T-helper 17 cell (primary cell): ENCODE measurements at places on chromosomes 5 and 9. TPM values are rescaled to one million over a fixed set of nuclear protein-coding genes. Genes with fewer than 3 reads are reported as not detected.
A peak's percentile ranks its signal among the peaks of the same experiment; 100 is the strongest.

DNA sequence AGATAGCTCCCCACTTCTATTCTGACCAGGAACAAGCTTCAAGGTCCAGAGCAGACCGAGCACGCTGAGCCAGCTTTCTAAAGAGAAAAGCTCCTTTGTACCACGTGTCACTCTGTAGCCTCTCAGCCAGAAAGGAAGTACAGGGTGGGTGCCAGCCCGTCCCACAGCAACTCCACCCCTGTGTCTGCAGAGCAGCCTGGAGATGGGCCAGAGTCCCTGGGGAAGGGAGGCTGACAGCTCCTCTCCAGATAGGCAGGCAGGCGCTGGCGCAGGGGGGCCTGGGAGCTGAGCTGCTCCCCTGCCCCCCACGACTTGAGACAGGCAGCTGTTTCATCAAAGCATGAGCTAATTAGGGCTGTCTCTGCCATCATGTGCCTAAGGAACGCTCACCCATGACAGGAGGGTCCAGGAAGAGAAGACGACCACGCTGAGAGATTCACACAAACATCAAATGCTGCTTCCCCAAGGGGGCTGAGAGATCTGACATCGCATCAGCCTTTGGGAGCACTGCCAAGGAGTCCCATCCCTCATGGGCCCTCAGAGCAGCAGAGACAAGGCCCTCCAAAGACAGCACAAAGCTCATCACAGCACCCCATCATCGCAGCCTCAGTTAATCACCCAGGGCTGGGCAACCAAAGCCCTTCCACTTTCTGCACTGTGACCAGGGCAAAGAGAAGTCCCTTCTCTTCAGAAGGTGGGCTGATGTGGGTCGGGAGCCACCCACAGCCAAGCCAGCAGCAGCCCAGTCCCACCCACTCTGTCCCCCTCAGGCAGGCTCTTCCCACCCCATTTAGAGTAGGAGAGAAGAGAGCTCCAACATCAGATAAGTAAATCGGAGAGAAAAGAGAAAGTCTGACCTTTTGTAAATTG, 78.5 kb upstream of the LRRTM2 start:
- no peak for DNase-seq
- H3K27me3 ChIP-seq, result no peaks in the 10 kb centered on the region
- peak overlapping the region; percentile 45 for H3K4me3 ChIP-seq

- no peak overlapping the region for H3K27ac ChIP-seq
- H3K4me1 ChIP-seq, result no peaks in the 10 kb centered on the region
- H3K27me3 ChIP-seq, result peaks cover 38% of the 10 kb centered on the region
- DNase-seq, result no peak
Observed at GRCh38 chr5:150113047-150113744, 26.8 kb upstream of the CSF1R start.

DNA sequence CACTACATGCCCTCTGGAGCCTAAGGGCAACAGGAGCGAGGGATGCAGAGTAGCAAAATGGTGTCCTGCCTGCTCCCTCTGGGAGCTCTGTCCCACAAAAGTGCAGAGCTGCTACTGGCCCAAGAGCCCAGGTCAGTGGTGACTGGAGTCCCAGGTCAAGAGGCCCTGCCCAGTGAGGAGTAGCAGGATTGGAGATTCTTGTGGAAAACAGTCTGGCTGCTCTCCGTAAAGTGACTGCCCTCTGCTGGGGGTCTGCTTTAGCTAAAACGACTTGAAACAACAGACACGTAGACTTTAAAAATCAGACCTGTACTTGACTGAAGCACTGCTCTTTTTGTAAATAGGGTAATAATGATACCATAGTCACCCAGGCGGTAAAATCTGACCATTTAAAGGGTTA, 917.0 kb downstream of the MAT2B start:
- no peak overlapping the region for H3K4me3 ChIP-seq
- no peaks in the 10 kb centered on the region for H3K36me3 ChIP-seq
- no peaks in the 10 kb centered on the region for H3K4me1 ChIP-seq

DNA sequence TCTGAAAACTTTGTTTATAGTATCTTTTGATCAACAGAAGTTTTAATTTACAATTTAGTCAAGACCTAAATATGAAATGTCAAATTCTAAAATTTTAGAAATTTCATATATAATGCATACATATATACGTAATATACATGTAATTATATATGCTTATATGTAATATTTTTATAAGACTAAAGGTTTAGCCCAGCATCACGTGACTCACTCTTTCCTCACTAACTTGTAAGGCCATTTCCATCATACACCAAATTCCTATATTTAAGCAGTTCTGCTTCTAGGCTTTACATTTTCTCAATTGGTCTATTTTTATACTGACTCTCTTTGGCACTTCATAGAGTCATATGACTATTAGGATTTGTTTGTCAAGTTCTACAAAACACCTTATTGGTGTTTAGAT, 56.4 kb downstream of the CFAP95 start:
- no peaks in the 10 kb centered on the region for H3K36me3 ChIP-seq
- H3K4me1 ChIP-seq, result peaks cover 7% of the 10 kb centered on the region
- H3K27ac ChIP-seq, result no peak overlapping the region
- no peak overlapping the region for H3K4me3 ChIP-seq
- DNase-seq, result no peak
- H3K27me3 ChIP-seq, result peaks cover 35% of the 10 kb centered on the region

DNA sequence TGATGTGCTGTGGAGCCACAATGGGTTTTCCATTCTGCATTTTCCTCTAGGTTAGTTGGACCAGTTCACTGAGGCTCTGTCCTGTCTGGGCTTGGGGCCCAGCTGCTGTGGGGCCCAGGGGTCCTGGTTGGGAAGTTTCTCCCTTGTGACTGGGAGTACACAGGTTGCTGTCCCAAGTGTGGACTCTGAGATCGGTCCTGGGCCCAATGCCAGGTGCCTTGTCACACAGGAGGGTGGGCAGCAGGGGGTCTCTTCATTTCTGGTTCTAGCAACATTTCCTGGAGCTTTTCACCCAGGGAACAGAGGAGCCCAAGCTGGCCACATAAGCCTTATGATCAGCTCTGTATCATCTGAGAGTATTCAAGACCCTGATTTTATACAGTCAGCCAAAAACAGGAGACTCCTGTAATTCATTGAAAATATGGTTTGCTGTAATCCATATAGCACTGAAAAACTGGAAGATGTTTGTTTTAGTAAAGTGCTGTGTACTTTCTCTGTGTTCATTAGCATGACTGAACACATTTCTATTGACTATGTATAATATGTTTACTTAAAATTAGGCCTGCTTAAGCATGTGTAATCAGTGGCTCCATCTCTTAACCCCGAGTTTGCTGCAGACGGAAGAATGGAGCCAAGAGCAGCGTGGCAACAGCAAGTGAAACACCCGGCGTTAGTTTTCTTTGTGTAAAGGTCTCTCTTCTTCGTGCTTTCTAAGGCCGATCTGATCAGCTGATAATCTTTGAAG, 62.5 kb downstream of the MVB12B start:
- no peak overlapping the region for H3K27ac ChIP-seq
- H3K4me3 ChIP-seq, result no peak overlapping the region
- no peaks in the 10 kb centered on the region for H3K27me3 ChIP-seq
- peaks cover 7% of the 10 kb centered on the region for H3K36me3 ChIP-seq

DNA sequence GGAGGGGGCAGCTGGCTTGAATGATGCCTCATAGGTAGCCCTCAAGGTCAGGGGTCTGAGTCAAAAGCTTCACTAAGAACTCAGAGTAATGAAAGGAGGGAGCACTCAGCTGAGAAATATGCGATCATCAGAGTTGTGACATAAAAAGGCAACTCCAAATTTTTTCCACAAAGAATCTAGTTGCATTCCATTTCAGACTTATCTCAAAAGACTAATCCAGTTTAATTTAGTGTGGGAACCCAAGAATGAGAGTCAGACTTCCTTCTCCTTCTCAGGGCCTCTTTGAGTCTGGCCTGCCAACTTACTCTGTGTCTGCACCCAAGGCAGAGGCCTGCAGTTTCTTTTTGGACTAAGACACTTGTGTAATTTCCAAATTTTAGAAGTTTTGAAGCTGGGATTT, 34.7 kb downstream of the GABRP start:
- H3K36me3 ChIP-seq, result no peaks in the 10 kb centered on the region
- H3K27ac ChIP-seq, result no peak overlapping the region
- peaks cover 6% of the 10 kb centered on the region for H3K27me3 ChIP-seq

- H3K4me1 ChIP-seq, result no peaks in the 10 kb centered on the region
- DNase-seq, result no peak
- H3K27me3 ChIP-seq, result no peaks in the 10 kb centered on the region
Observed at GRCh38 chr5:89445106-89445745, 562.2 kb upstream of the MEF2C start.

GRCh38 chr5:174563899-174564298, 160.5 kb upstream of the MSX2 start:
- H3K27me3 ChIP-seq, result peaks cover 20% of the 10 kb centered on the region
- no peaks in the 10 kb centered on the region for H3K36me3 ChIP-seq
- no peak overlapping the region for H3K27ac ChIP-seq
- no peak overlapping the region for H3K4me3 ChIP-seq
- no peaks in the 10 kb centered on the region for H3K4me1 ChIP-seq
- no peak for DNase-seq

- no peak for DNase-seq
- H3K27me3 ChIP-seq, result peaks cover 42% of the 10 kb centered on the region
- H3K4me1 ChIP-seq, result peaks cover 2% of the 10 kb centered on the region
- no peak overlapping the region for H3K27ac ChIP-seq
Observed at GRCh38 chr9:87502391-87503221, 4.9 kb downstream of the DAPK1 start.

DNA sequence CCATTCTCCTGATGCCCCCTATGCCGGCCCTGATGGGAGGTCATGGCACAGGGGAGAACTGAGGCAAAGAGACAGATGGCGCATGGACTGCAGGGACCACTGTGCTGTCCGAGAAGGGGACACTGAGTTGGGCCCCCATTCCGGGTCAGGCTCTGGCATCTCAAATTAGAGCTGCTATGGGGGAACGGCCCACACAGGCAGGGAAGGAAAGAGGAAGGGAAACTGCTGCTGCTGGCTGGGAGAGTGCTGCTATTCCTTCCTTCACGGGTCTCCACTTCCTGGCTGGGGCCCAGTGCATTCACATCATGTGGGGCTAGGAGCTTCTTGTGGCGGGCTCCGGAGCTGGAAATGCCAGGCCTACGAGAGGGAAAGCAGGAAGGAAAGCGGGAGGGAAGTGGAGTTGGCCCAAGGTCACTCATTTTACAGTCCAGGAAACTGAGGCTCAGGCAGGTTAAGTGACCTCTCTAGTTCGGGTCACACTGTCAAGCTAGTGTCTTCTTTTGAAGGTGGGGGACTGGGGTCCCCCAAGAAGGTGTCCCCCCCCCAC, 1.3 kb upstream of the CARD19 start:
- peaks cover 51% of the 10 kb centered on the region for H3K4me1 ChIP-seq
- peak overlapping the region; percentile 95 for H3K27ac ChIP-seq
- H3K27me3 ChIP-seq, result no peaks in the 10 kb centered on the region
- DNase-seq, result no peak
- peak overlapping the region; percentile 87 for H3K4me3 ChIP-seq
- H3K36me3 ChIP-seq, result no peaks in the 10 kb centered on the region

GRCh38 chr5:138955013-138955660, 80.0 kb upstream of the LRRTM2 start:
- DNase-seq, result no peak
- no peaks in the 10 kb centered on the region for H3K27me3 ChIP-seq
- H3K27ac ChIP-seq, result peak overlapping the region; percentile 41
- no peak overlapping the region for H3K4me3 ChIP-seq
- H3K36me3 ChIP-seq, result peaks cover 2% of the 10 kb centered on the region

DNA sequence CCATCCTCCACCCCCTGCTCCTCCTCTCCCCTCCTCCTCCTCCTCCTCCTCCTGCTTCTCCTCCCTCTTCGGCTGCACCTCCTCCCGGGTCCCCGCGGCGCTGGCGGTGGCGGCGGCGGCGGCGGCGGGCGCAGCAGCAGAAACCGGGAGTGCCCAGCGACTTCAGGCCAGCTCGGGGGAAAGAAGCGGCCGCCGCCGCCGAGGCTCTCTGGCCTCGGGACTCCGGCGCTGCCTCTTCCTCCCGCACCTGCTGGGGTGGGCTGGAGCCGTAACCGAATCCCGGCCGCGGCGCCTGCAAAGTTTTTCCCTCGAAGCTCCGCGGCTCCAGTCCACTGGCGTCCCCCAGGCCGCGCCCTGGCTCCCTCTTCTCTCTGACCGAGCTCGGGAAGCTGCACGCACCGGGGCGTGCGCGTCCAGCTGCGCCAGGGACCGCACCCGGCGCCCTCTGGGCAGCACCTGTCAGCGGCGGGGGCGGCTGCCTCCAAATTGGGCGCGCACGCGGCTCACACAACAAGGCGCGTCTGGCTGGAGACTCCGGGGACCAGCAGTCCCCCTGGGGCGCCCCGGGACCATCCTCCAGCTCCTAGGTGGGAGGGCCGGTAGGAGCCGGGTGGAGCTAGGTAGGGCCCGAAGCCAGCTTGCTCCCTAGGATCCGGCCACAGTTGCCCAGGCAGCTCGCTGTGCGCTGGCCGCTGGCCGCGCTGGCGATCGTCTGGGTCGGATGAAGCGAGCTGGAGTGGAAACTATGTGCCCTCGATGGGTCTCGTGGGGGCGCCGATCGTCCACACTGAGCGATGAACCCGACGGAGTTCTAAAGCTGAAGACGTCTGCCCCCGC, at the start of gene MCTP1:
MCTP1 (minus strand) TSS at position 523 of the 837 bp plus-strand sequence.
- peak within 1 kb of the TSS; percentile 19 for H3K27ac ChIP-seq
- peaks cover 58% of the 10 kb centered on the region for H3K27me3 ChIP-seq
- no peak for DNase-seq
- H3K4me1 ChIP-seq, result peaks cover 6% of the 10 kb centered on the region
- H3K4me3 ChIP-seq, result peak within 1 kb of the TSS; percentile 86
- H3K36me3 ChIP-seq, result peaks cover 3% of the 10 kb centered on the region

The LCN12 gene
- 2.6 TPM for total RNA-seq

The GRXCR2 gene
- not detected for total RNA-seq
